ENCODE measurements at places on chromosomes 11 and 22.

DNA sequence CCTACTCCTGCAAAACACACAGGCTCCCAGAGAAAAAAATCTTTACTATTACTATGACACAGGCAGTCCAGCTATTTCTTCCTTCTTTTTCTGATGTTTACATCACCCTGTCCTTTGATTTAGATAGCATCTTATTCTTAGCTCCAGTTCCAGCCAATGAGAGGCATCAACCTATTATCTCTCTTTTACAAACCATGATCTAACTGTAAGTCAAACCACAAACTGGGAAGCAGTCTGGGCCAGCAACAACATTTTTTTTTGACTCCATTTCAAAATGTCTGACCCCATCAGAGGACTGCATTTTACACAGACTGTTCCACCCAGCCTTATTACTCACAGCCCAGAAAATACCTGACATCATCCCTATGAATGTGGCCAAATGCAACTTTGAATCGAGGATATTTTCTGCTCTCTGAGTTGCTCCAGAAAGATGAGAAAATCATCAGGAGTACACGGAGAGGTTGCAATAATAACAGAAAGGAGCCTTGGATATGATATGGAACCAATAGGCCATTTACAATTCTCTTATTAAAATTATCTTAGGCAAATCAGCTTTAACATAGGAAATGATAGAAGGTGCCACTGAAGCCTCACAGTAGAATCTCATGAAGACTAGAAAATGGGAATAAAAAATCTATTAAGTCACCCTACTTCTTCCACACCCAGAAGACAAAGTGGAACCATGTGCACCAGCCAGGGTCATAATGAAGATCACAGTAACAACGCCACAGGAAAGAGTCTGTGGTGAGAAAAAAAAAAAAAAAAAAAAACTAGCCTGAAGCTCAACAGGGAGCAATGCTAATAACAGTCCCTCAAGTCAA is 21.2 kb downstream of the TBRG1 start:
- no peak for DNase-seq

DNA sequence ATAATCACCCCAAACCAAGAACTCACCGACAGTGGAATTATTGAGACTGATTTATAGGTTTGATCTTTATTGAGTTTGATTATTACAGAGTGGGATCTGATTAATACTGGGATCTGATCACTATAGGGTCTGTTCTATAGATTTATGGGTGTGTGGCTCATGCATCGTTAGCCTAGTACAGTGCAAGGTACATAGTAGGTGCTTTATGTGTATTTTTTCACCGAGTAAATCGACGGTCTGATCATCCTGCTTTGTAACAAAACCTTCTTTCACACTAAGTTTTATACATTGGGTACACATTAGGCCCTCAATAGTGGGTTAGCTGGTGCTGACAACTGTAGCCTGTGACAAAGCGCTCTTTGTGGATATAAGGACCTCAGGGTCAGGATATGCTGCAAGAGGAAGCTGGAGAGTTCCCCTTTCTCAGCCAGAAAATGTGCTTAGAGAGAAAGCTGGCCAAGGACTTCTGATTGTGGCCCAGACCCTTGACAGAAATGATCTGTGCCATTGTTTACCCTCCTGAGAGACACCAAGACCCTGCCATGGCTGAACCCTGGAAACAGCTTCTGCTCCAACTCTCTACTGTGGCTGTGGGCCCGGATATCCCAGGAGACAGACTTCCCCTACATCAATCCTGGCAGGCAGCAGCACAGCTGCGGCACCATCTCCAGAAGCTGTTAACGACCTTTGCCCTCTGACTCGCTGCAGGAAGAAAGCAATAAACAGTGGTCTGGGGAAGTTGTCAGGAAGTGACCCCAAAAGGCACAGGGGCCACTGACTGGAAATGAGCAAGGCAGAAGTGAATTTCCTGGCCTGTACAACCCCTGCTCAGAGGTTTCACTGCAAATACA is 16.1 kb upstream of the TPP1 start:
- DNase-seq, result no peak

GRCh38 chr22:36204632-36205015 is 3.0 kb upstream of the APOL4 start:
- no peak for DNase-seq

GRCh38 chr22:29218758-29219408 is 13.2 kb downstream of the EMID1 start:
- DNase-seq, result no peak

- DNase-seq, result no peak
These were observed 830.0 kb downstream of the NTM start for GRCh38 chr11:132200353-132200936.

All from D721Med (cell line).